ENCODE measurements at places on chromosomes 7 and 10.

GRCh38 chr7:6500691-6501090 is 50.6 kb downstream of the GRID2IP start:
- DNase-seq = no peak

DNA sequence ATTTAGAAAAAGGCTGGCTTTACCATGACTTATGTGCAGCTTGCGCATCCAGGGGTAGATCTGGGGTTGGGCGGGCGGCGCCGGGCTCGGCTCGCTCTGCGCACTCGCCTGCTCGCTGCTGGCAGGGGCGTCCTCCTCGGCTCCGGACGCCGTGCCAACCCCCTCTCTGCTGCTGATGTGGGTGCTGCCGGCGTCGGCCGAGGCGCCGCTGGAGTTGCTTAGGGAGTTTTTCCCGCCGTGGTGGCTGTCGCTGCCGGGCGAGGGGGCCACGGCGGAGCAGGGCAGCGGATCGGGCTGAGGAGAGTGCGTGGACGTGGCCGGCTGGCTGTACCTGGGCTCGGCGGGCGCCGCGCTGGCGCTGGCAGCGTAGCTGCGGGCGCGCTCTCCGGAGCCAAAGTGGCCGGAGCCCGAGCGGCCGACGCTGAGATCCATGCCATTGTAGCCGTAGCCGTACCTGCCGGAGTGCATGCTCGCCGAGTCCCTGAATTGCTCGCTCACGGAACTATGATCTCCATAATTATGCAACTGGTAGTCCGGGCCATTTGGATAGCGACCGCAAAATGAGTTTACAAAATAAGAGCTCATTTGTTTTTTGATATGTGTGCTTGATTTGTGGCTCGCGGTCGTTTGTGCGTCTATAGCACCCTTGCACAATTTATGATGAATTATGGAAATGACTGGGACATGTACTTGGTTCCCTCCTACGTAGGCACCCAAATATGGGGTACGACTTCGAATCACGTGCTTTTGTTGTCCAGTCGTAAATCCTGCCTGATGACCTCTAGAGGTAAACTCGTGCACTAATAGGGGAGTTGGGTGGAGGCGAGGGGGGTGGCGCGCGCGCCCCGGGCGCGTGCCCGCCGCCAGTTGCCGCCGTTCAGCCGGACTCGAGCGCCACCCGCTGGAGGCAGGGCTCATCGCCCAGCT is at the start of gene HOXA5:
HOXA5 (minus strand) TSS at position 659 of the 927 bp plus-strand sequence; CDS start at position 585, 74 bp downstream.
- DNase-seq = no peak

GRCh38 chr10:99403674-99404073 is 26.8 kb downstream of the GOT1 start:
- DNase-seq = no peak

DNA sequence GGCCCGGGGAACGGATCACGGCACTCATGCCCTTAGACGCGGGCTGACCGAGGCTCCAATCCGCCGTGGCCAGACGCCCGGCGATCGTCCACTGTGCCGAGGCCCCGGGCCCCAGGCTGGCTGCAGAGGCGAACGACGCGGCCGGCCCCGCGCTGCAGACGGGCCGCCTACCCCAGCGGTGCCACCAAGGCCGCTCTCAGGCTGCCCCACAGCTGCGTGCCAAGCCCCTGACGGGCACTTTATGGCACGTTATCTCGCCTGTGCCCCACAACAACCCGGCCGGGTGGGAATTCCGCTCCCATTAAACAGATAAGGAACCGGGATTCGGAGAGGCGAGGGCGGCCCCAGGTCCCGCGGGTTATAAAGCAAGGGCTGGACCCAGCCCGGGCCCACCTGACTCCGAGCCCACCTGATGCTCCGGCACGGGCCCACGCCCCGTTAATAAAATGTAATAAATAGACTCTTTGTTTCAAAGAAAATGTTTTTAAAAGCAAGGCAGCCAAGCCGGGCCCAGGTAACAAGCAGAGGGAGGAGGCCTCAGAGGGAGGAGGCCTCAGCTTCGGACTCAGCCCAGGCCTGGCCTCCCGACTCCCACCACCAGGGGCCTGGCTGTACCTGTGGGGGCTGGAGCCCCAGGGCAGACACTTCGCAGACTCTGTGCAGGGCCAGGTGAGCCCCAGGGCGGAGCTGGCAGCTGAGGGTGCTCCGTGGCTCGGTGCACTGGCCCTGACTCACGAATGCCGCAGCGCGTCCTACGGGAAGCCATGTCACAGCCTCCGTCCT is 79.7 kb downstream of the FOXL3 start:
- no peak for DNase-seq

DNA sequence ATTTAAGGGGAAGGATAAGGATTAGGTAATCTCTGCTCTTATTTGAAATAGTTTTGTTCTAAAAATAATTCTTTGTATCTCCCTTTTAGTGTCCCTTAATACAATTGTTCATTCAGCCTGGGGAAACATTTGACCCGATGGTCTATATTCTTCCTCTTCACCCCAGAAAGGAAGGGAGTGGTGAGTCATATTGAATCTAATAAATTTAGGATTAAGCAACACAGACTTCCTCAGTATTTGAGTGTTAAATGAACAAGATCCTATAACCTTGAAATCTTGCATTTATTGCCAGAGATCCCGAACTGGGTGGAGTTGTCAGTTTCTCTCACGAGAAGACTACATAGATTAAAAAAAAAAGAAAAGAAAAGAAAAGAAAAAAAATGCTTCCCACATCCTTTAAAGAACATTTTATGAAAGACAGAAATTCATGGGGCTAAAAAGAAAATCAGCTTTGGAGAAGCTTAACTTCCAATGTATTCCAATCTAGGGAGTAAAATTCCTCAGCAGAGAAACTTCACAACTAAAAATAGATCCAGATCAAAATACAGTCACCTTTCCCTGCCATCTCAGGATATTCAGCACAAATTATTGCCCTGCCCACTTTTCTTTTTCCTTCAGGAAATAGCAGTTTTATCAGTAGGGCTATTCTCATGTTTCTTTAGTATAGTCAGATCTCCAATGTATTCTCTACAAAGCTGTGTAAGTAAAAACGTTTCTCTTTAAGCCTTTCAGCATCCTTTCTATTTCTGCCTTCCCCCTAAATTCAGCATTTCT is 82.2 kb downstream of the SEMA3D start:
- DNase-seq = no peak

GRCh38 chr7:131327049-131327625 is 539 bp upstream of the MKLN1 start:
- DNase-seq = peak; percentile 65

GRCh38 chr7:7978860-7979259 is 10.3 kb downstream of the GLCCI1 start:
- no peak for DNase-seq

GRCh38 chr10:88546497-88546896 is 36.6 kb downstream of the RNLS start:
- no peak for DNase-seq

DNA sequence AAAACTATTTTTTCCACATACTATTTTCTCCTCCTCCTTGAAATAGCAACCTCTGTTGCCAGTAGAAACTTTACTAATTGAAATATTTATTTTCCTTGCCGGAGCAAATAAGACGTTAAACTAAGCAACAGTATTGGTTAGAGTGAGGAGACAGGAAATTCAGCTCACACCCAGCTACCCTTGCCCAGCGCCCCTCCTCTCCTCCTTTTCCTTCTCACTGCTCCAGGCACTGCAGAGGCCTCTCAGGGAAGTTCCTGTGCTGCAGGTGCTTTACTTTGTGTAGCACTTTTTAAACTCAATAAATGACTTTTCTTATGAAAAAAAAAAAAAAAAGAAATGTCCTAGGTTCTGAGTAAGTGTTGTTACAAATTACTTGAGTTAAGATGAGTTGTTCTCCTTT is 134.0 kb downstream of the SEMA3E start:
- no peak for DNase-seq

DNA sequence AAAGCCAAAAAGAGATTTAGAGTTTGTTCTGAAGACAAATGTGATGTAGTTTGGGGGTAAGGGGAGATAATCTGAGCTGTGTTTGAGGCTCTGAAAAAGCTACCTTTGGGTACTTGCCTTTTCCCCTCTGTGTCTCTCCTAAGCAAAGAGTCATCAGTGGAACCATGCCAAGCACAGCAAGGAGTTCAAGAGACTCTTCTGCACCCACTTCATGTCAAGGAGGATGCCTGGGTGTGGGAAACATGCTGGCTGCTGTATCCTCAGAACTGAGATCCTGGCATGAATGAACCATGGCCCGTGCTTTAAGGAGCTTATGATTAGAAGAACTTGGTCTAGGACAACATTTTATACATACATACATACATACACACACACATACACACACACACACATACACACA is 142.9 kb downstream of the NOC3L start:
- no peak for DNase-seq

GRCh38 chr10:130742941-130743675 is 568.4 kb downstream of the TCERG1L start:
- no peak for DNase-seq

DNA sequence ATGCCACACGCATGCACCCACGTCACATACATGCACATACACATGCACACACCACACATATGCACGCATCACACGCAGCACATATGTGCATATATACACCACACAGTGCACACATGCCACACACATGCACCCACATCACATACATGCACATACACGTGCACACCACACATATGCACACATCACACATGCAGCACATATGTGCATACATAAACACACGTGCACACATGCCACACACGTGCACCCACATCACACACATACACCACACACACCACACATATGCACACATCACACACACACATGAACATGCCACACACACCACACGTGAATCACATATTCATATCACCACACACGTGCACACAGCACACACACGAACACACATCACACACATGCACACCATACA is 338.8 kb downstream of the PTPRN2 start:
- DNase-seq = no peak

GRCh38 chr7:28685242-28685643 is 272.9 kb downstream of the TRIL start:
- DNase-seq = no peak

DNA sequence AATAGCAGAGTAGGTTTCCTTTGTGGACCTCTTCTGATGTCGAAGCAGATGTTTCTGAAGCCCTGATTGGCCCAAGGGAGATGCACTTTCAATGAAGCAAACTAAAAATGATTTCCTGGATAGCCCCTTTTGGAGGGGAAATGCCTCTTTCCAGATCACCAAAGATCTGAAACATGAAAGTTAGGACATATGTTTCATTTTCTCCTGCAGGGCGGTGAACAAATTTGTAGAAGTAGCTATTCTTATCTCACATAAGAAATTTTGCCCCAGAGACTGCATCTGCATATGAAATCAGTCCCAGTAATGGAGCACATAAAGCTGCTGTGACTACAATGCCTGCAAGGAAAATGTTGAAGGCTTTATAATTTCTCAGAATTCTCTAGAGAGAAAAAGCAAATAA is 56.0 kb downstream of the THSD7A start:
- DNase-seq = no peak

GRCh38 chr10:3691482-3691881 is 93.5 kb downstream of the KLF6 start:
- no peak for DNase-seq

DNA sequence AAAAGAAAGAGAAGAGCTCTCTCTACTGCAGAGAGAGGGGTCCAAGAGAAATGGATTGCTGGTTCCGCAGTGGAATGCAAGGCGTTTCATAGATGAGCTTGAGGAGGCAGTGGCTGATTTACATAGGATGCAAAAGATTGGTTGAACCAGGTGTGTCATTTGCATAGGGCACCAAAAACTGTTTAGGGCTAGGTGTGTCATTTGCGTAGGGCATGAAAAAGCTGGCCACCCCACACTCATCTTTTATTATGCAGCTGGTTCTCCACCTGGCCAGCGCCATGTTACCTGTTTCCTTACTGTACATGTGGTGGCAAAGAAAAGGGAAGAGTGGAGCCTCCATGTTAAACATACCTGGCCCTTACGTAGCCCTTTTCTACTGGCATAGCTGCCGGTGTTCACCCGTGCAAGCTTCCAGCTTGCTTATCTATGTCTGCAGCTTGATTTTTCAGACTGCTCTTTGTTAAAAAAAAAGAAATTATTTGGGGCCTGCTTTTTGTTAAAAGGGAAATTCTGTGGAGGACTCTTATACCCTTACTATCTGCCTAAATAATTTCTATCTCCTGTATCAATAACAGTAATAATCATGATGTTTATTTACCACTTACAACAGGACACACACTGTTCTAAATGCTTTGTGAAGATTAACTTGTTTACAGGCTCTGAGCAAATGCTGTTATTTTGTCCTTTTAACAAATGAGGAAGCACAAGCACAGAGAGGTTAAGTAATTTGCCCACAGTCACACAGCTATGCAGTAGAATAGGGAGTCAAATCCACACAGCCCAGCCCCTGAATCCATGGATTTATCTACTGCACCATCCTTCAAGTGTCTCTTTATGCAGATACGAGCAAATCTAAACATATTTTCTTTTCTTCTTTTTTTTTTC is 33.3 kb downstream of the CASP7 start:
- no peak for DNase-seq

- DNase-seq = no peak
Observed at GRCh38 chr7:116872026-116872425, 9.6 kb downstream of the CAPZA2 start.

GRCh38 chr7:3415861-3416312 is 114.8 kb downstream of the SDK1 start:
- no peak for DNase-seq

DNA sequence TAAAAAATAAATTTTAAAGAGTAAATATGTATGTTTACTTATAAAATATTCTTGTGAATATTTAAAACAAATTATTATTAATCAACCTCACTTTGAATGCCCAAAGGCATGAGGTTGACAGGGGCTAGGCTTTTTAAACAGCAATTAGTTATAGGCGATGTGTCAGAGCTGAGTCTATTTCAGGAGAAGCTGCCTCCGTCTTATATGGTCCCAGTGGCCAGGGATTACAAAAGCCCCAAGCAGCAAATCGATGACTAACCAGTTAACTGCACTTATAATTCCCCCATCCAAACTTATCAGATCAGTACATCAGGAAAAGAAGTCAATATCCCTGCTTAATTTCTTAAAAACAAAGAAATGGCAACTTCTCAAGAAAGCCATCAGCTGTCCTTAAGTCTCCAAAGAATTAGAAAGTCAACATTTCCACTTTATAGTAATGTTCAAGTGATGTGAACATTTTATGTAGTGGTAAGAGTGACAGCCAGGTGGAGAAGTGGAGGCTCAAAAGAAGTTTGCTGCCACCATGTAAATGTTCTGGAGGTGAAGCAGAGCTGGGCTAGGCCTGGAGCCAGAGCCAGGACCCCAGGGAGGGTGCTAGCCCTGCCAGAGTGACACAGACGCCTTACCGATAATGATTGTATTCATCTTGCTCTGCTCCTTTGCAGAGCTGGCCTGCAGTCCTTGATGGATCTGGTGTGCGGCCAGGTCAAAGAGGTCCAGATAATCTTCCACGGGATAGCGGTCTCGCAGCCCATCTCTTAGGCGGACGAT is 51.5 kb downstream of the CHST15 start:
- DNase-seq = no peak

- no peak for DNase-seq
Observed at GRCh38 chr10:50358411-50358810, 107.1 kb upstream of the ASAH2 start.

GRCh38 chr10:30591249-30591670 is 38.3 kb downstream of the LYZL2 start:
- no peak for DNase-seq

DNA sequence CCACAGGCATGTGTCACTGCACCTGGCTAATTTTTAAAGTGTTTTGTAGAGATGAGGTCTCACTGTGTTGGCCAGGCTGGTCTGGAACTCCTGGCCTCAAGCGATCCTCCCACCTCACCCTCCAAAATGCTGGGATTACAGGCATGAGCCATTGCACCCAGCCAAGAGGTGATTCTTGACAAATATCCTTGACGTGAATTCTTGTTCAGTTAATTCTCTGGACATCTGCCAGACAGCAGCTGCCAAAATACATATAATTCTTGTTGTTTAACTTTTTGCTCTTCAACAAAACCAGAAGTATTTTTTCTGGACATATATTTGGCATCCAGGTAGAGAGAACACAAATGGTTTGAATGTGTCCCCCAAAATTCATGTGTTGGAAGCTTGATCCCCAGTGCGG is 3.2 kb downstream of the ACADSB start:
- DNase-seq = no peak

Measured in tibial nerve (tissue), 4 donors.